ENCODE measurements at places on chromosomes 16 and 17. TPM values are rescaled to one million over a fixed set of nuclear protein-coding genes. Genes with fewer than 3 reads are reported as not detected.
A peak's percentile ranks its signal among the peaks of the same experiment; 100 is the strongest.

- H3K4me3 ChIP-seq = peak overlapping the region; percentile 94
- H3K27ac ChIP-seq = peak overlapping the region; percentile 98
- H3K27me3 ChIP-seq = no peaks in the 10 kb centered on the region
- peak; percentile 63 for DNase-seq
- peaks cover 28% of the 10 kb centered on the region for H3K36me3 ChIP-seq
These were observed 302 bp downstream of the LITAF start for GRCh38 chr16:11586378-11586855.

Gene FLII
- total RNA-seq = 328 TPM

GRCh38 chr17:76496464-76496863, 4.8 kb downstream of the RHBDF2 start:
- DNase-seq = no peak
- peaks cover 53% of the 10 kb centered on the region for H3K4me1 ChIP-seq
- H3K27ac ChIP-seq = no peak overlapping the region
- H3K27me3 ChIP-seq = no peaks in the 10 kb centered on the region

- H3K36me3 ChIP-seq = no peaks in the 10 kb centered on the region
- H3K4me3 ChIP-seq = peak overlapping the region; percentile 60
- H3K27me3 ChIP-seq = no peaks in the 10 kb centered on the region
These were observed 1.2 kb upstream of the MPRIP start for GRCh38 chr17:17041018-17041521.

- no peak overlapping the region for H3K27ac ChIP-seq
- H3K36me3 ChIP-seq = no peaks in the 10 kb centered on the region
- no peak overlapping the region for H3K4me3 ChIP-seq
- no peak for DNase-seq
- peaks cover 10% of the 10 kb centered on the region for H3K4me1 ChIP-seq
These were observed 26.6 kb downstream of the NGFR start for GRCh38 chr17:49521471-49522356.

GRCh38 chr16:46871597-46871996, 12.6 kb upstream of the GPT2 start:
- no peak for DNase-seq
- H3K27ac ChIP-seq = no peak overlapping the region
- H3K27me3 ChIP-seq = no peaks in the 10 kb centered on the region
- H3K4me3 ChIP-seq = no peak overlapping the region
- H3K4me1 ChIP-seq = no peaks in the 10 kb centered on the region
- H3K36me3 ChIP-seq = no peaks in the 10 kb centered on the region

- H3K4me1 ChIP-seq = peaks cover 36% of the 10 kb centered on the region
- DNase-seq = no peak
- peak overlapping the region; percentile 43 for H3K27ac ChIP-seq
- no peaks in the 10 kb centered on the region for H3K27me3 ChIP-seq
- peak overlapping the region; percentile 69 for H3K4me3 ChIP-seq
These were observed 18.2 kb upstream of the CSNK1D start for GRCh38 chr17:82291582-82292250.

DNA sequence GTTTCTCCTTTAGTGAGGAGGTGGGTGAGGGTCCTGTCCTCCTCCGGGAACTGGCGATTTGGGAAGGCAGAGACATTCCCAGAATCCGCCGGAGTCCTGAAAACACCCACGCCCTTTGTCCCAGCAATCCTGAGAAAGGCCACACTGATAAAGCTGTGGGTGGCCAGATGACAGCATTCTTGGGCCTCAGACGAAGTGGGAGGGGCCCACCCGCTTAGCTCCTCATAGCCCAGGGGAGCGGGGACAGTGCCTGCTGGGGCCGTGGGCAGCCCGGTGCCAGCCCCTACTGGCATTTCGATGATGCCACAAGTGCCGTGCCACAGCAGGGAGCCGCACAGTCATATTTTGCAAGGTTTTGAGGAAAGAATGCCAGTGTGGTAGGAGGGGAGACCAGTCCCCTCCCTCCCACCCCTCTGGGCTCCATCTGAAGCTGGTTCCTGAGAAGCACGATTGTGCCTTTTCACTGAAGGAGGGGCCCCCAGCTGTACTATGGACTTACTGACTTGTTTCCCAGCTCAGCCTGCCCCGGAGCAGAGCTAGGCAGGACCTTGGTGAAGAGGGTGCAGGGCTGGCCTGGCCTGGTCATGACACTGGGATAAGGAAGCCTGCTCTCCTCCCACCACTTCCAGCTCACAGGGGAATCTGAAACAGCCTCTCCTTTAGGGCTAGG, 20.9 kb upstream of the MPRIP start:
- no peaks in the 10 kb centered on the region for H3K36me3 ChIP-seq
- no peak overlapping the region for H3K4me3 ChIP-seq
- no peaks in the 10 kb centered on the region for H3K27me3 ChIP-seq
- no peak overlapping the region for H3K27ac ChIP-seq
- H3K4me1 ChIP-seq = peaks cover 16% of the 10 kb centered on the region

Gene RAP1GAP2
- 0.81 TPM for total RNA-seq

DNA sequence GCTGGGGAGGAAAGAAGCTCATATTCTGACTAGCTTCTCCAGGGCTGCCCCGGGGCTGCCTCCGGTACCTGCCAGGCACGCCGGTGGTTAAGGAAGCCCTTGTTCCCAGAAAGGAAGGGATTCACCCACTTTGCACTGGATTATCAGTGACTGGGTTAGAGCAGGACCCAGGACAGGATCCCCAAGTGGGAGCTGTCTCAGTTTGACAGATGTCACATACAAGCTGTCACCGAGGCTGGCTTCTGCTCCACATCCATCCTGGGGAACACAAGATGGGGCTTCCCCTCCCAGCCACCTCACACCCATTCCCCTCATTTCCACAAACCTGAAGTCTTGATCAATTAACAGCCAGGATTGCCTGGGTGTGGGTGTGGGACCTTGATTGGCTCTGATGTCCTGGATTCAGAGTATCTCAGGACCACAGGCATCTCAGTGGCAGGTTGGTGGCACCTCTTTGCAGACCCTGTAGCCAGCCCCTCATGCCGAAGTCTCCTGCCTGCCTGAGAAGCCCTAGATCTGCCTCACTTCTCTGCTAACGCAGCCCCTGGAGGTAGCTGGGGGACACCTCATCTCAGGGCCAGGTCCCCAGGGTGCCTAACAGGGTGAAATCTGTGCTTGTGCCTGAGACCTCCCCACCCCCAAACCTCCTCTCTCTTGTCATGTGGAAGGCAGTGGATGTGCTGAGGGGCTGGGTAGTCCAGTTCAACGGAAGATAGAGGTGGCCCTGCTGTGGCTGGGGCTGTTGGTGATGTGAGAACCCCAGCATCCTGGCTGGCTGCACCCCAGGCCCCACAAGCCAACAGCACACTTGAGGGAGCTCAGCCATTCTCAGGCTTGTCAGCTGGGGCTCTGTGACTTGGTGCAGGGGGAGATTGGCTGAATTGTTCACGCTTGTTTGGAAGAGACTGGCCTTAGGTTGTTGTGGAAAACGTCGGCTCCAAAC, 1.4 kb downstream of the CACNG5 start:
- H3K4me3 ChIP-seq = no peak overlapping the region
- H3K27me3 ChIP-seq = peaks cover 38% of the 10 kb centered on the region
- no peaks in the 10 kb centered on the region for H3K4me1 ChIP-seq

Gene HOXB3
- total RNA-seq = 2.0 TPM

DNA sequence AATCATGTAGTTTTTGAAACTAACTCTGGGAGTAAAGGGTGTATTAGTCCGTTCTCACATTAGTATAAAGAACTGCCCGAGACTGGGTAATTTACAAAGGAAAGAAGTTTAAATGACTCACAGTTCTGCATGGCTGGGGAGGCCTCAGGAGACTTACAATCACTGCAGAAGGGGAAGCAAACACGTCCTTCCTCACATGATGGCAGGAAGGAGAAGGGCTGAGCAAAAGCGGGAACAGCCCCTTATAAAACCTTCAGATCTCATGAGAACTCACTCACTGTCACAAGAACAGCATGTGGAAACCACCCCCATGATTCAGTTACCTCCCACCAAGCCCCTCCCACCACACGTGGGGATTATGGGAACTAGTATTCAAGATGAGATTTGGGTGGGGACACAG, 256.5 kb upstream of the TNRC6C start:
- H3K36me3 ChIP-seq = peaks cover 3% of the 10 kb centered on the region
- no peak for DNase-seq
- peaks cover 2% of the 10 kb centered on the region for H3K4me1 ChIP-seq
- no peak overlapping the region for H3K4me3 ChIP-seq
- H3K27me3 ChIP-seq = no peaks in the 10 kb centered on the region

DNA sequence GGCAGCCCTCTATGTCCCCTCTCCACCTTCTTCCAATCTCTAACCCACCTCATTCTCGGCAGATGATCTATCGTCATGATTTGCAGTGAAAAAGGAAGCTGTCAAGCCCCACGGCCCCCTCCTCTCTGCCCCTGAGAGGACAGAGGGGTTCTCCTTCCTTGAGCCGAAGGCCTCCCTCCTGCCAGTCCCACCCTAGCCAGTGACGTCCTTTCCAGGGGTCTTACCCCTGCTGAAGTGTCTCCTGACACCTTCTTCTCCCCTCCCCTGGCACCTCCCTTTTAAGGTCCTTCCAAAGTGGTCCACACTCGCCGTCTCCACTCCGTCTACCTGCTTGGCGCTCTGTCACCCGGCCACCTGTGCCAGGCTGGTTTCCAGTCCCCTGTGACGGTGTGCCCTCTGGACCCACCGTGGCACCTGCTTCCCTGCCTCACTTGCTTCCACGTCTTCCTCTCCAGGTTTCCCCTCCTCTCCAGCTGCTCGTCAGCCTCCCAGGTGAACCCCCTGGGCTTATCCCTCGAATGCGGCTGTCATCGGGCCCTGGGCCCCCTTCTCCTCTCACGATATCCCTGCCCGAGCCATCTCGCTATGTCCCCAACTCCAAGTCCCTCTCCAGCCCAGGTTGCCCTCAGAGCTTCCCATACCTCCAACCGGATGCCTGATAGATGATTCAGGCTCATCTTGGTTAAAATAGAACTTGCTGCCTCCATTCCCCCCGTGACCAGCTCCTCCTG, 5.7 kb downstream of the CCDC102A start:
- peak overlapping the region; percentile 95 for H3K27ac ChIP-seq
- no peaks in the 10 kb centered on the region for H3K36me3 ChIP-seq
- H3K4me3 ChIP-seq = peak overlapping the region; percentile 72
- peaks cover 58% of the 10 kb centered on the region for H3K4me1 ChIP-seq

DNA sequence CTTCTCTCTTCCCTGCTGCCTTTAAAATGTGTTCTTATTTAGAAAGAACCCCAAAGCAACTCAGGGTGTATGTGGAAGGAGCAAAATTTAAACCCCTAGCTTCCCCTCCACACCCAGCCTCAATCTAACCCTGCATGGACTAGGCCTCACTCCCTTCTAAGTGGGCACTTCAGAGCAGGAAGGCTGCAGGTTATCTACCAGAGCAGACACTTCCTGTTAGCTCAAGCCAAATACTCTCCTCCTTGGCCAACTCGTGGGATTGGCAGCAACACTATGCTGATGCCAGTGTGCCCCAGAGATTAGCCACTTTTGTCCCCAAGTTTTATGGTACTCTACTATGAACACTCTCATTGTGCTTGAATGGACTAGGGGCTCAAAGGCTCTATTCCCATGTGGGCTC, 35.6 kb downstream of the CCDC42 start:
- H3K36me3 ChIP-seq = no peaks in the 10 kb centered on the region
- no peaks in the 10 kb centered on the region for H3K4me1 ChIP-seq
- H3K4me3 ChIP-seq = no peak overlapping the region
- no peak for DNase-seq
- no peak overlapping the region for H3K27ac ChIP-seq

DNA sequence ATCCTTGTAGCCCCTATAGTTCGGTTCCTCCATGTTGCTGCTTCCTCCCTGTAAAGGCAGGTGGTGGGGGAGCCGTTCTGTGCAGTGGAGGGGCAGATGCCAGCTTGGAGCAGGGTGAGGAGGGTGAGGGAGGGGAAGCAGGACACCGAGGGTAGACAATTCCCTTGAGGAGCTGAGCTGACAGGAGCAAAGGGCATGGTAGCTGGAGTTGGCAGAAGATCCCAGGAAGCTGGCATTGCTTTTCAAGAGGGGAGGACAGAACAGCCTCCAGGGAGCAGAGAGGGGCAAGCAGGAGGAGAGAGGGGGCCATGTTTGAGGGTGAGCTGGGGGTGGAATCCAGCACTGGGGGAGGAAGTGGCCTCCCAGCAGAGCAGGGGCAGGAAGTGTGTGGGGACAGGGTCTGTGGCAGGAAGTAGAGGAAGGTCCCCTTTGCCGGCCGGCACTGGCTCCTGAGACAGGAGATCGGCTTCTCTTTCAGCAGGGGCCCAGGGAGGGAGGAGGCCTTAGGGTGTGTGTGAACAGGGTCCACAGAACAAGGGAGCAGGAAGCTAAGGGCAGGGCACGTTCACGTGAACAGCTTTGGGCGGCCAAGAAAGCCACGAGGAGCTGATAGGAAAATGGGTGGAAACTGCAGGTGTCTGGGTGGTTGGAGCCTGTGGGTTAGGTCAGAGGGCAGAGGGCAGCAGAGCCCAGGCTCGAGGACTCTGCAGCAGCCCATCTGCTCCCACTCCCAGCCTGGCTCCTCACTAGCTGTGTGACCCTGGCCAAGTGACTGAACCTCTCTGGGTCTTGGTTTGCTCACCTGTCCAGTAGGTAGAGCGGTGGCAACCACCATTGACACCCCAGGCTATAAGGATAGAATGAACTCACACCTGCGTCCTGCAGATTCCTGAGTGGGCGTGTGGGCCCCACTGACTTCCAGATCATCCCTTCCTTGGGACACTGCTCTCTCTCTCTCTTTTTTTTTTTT, 17.5 kb upstream of the SPNS2 start:
- DNase-seq = peak; percentile 63
- peak overlapping the region; percentile 77 for H3K27ac ChIP-seq
- peaks cover 48% of the 10 kb centered on the region for H3K4me1 ChIP-seq
- peak overlapping the region; percentile 61 for H3K4me3 ChIP-seq

DNA sequence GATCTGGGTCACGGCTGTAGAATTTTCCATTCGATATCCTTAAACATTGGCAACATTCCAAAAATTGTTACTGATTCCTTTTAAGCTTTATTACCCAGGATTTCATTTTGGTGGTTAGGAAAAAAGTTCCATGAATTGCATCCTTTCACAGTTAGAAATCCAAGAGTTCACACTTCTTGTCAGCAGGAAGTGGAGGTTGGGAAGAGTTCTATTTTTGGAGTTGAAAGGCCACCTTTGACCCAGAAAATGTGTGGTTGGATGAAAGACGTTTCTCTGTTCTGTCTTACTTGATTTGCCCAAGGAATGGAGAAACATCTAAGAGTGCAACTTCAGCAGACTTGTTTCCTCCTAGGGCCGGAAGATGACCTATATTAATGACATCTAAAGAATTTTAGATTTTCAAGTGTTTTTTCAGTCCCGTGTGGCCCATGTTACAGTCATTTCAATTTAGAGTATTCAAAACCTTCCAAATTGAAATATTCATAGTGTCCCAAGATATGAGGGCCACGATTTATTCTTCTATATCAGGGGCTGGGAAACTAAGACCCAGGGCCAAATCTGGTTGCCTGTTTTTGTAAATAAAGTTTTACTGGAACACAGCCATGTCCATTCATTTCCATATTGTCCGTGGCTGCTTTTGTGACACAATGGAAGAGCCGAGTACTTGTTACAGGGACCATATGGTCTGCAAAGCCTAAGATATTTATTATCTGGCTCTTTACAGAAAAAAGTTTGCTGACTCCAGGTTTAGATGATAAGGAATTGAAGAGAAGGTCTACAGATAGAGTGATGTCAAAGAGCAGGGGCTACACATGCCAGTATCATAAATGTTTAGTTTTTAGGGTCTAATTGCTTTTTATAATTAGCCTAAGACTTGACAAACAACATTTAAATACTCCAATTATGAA, 50.2 kb downstream of the CDK5R1 start:
- no peaks in the 10 kb centered on the region for H3K36me3 ChIP-seq
- H3K4me3 ChIP-seq = no peak overlapping the region
- DNase-seq = no peak
- no peak overlapping the region for H3K27ac ChIP-seq

Gene GHDC
- total RNA-seq = 9.0 TPM

Gene CACNG4
- not detected for total RNA-seq

Gene SLC52A1
- total RNA-seq = 0.12 TPM

Gene FADS6
- total RNA-seq = not detected
